ENCODE measurements at places on chromosomes 1 and 21.

DNA sequence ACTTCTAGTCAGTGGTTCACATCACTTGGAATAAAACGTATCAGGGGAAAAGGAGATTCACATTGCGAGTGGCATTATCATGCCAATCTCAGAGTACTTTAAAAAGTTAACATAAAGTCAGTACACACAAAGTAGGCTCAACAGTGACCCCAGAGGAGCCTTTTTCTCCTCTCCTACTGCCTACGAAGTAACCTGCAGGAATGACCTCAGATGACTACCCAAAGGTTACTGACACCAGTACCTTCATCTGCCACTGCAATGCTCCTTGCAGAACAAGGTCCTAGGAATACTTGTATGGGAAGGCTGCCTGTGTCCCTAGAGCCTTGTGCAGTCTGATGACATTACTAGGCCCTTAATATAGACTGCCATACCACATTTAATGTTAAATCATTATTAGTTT, 389.8 kb upstream of the LYPLAL1 start:
- no peak for DNase-seq

DNA sequence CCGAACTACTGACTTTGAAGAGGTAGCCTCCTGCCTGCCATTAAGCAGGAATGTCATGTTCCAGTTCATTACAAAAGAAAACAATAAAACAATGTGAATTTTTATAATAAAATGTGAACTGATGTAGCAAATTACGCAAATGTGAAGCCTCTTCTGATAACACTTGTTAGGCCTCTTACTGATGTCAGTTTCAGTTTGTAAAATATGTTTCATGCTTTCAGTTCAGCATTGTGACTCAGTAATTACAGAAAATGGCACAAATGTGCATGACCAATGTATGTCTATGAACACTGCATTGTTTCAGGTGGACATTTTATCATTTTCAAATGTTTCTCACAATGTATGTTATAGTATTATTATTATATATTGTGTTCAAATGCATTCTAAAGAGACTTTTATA, 159.8 kb upstream of the SGIP1 start:
- no peak for DNase-seq

GRCh38 chr1:234745844-234746797, 136.1 kb upstream of the IRF2BP2 start:
- DNase-seq: peak; percentile 76

- peak; percentile 75 for DNase-seq
Measured at GRCh38 chr1:100860397-100860991, 34.1 kb downstream of the EXTL2 start.

DNA sequence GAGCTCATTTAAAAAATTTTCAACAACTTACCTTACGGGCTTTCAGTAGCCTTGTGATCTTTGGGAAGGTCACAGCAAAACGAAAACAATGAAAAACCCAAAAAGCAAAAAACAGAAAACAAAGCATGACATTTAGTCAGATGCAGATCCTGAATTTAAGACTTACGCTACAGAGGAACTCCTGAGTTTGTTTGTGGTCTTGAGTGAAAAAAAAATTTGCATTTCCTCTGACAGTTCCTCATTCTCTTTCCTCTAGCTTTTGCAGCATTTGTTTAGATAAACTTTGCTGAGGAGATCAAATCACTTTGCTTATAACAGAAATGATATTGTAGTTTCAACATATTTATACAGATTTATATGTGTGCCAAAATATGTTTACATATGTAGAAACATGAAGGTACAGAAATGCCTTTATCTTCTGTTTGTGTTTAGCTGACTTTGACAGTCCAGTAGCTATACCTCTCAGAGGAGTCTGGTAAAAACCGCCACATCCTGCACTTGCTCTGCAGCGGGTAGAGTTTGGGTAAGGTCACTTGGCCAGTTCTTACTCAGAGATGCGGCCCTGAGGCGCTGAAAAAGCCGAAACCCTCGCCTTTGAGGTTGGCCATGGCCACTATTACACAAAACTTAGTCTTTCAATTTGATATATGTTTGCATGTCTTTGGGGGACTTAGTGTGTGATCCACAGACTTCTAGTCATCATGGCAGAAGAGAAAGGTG, 142.5 kb downstream of the TNR start:
- no peak for DNase-seq

- DNase-seq: no peak
Measured at GRCh38 chr1:155717041-155717440, 28.1 kb downstream of the DAP3 start.

DNA sequence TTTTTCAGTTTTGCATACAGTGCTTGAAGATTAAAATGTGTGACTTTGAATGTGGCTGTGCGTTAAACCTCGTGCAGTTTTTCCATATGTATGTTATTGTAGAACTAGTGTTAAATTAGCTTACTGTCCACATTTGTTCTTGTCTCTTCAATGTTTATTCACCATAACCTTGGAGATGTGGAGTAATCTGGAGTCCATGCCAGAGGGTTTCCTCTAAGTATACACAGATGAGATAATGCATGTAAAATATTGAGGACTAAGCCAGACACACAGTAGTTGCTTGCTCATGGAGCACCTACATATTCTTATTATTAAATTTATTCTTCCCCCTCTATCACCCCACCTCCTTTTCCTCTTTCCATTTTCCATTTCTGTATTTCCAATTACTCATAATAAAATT, 7.7 kb upstream of the GIPC2 start:
- no peak for DNase-seq

GRCh38 chr21:26925122-26925521, 41.8 kb downstream of the ADAMTS5 start:
- peak; percentile 23 for DNase-seq

GRCh38 chr1:201426479-201427310, 5.2 kb upstream of the TNNI1 start:
- DNase-seq: no peak

DNA sequence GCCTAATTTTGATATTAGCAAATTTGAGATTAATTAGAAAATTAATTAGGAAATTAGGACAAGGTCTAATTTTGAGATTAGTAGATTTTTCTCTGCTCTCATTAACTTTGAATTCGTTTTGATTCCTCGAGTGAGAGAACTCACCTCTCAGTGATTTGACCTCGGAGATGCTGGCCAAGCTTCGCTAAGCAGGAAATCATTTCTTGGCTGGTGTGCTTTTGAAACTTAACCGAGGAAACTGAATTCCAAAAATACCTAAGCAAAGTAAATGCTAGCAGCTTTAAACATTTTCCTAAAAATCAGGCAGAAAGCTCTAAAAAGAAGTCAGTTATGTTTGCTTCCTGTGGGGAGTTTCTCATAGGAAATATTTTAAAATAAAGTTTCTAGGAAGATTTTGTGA, 34.9 kb downstream of the CDC14A start:
- peak; percentile 32 for DNase-seq

- DNase-seq: no peak
Measured at GRCh38 chr1:164999146-164999545, 357.4 kb downstream of the LMX1A start.

DNA sequence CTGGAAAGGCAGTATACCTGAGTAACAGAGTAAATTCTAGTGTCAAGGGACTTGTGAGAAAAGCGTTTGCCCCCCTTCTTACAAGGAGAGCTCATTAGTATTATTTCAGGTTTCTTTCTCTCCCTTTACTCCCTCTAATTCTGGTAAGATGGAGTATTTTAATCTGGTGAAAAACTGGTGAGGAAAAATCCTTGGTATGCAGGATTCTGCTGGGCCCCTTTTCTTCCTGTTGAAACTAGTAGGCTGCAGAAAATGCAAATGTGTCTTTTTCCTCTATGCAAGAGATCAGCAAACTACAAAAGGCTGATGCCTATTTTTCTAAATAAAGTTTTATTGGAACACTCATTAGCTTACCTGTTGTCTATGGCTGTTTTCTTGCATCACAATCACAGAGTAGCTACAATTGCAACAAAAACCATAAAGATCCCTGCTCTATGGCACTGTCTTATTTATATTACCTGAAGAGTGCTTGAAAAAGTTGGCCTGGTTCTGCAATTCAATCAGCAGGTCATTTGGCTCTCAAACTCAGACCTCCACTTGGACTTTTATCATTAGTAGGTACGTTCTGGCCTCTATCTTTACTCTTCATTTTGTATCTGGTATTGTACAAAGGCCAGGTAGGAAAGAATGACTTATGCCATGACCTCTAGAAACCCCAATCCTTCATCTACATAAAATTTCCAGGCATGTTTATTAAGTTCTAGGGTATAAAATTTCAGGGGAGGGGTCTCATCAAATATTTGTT, 109.6 kb downstream of the AKT3 start:
- DNase-seq: peak; percentile 57

- DNase-seq: peak; percentile 51
Measured at GRCh38 chr1:199302554-199302953, 663.7 kb downstream of the PTPRC start.

- no peak for DNase-seq
Measured at GRCh38 chr1:103497404-103497803, 28.1 kb upstream of the RNPC3 start.

DNA sequence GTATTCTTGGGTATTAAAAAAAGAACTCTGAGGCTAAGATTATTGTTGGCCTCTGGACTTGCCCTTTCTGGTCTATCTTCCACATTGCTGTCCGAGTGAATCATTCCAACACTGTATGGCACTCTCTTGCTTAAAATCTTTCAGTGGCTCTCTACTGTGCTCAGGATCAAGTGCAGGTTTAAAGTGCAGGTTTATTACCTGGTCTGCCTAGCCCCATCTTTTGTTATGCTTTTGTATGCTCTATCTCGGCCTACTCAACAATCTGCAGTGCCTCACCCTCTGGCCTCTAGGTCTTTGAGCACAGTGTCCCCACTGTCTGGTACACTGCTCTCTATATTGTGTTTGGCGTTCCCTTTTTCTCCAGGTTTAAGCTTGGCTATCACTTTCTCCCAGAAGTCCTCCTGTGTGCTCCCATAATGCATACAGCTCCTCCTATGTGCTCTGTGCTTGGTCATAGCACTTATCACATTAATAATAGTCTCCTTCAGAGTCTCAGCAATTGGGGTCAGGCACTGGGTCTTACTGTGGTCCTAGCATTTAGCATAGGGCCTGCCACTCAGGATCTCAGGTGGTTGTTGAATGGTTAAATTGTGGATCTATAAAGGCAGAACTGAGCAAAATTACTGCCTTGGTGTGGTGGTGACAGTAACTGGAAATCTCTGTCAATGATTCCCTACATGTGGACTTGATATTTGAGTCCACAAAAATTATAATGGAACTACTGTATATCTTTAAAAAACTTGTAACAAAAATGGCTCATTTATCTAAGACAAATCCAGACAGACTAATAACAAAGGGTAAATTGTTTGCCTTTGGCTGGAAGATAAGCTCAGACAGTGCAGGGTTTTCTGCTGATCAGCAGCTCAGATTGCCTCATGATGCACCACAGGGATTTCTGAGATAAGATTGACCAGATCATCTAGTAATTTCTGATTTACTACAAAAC, 10.6 kb upstream of the LDLRAD1 start:
- DNase-seq: no peak

DNA sequence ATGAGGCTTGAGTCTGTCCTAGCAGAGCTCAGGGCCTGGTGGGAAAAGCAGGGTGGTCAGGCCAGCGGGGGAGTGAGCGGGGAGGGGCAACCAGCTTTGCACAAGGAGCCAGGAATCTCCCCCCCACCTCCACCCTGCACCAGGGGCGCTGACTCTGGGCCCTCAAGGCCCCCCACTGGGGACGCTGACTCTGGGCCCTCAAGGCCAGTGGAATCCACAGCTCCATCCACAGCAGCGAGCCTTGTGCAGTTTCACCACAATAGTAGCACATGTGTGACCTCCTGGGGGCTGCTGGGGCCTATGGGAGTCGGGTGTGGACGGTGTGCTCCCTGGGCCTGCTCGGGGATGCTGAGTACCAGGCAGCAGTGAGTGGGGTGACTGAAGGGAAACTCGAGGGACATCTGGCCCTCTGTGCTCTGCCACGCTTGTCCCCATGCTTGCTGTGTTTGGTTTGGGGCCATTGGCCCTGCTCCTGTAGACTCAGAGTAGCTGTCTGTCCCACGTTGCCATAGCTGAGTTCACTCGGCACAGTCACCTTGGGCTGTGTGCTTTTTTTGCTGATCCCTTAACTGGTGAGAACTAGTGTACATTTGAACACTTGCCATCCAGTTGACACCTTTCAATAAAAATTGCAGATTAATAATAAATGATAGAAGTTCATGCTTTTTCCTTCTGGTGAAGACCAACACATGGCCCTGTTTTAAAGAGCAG, 89.2 kb downstream of the ADARB1 start:
- DNase-seq: no peak

DNA sequence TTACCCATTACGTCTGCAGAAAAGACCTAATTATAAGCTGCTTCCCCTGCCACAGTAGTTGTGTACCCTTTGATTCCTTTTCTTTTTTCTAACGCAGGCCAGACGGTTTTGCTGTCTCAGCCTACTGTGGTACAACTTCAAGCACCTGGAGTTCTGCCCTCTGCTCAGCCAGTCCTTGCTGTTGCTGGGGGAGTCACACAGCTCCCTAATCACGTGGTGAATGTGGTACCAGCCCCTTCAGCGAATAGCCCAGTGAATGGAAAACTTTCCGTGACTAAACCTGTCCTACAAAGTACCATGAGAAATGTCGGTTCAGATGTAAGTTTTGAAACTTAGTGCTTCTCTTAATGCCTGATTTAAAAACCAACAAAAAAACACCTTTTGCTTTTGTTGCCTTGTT, 35.8 kb downstream of the ATF6 start:
- DNase-seq: no peak

- no peak for DNase-seq
Measured at GRCh38 chr1:82401116-82401515, 600.4 kb downstream of the ADGRL2 start.
